Hepatocyte (in vitro differentiated cells): ENCODE measurements at places on chromosomes 4 and X. TPM values are rescaled to one million over a fixed set of nuclear protein-coding genes. Genes with fewer than 3 reads are reported as not detected.

Gene CSAG1
- total RNA-seq, result not detected in 2 replicates

Gene CCNI
- 212 and 222 TPM in 2 replicates for total RNA-seq

Gene ATP2B3
- total RNA-seq, result 0.12 TPM in 1 of 2 replicates, not detected in the other

Gene XPNPEP2
- 21.9 and 24.1 TPM in 2 replicates for total RNA-seq

Gene COL4A5
- total RNA-seq, result 95.0 and 99.0 TPM in 2 replicates

Gene PRKG2
- 16.6 and 17.4 TPM in 2 replicates for total RNA-seq

Gene DGAT2L6
- total RNA-seq, result not detected in 2 replicates

Gene UGT2B10
- total RNA-seq, result 21.6 and 31.0 TPM in 2 replicates

Gene SPANXC
- total RNA-seq, result not detected in 2 replicates

Gene FRMD7
- total RNA-seq, result not detected in 2 replicates

Gene CDKL2
- total RNA-seq, result 0.20 and 0.83 TPM in 2 replicates

Gene AMBN
- not detected in 2 replicates for total RNA-seq

Gene ZDHHC15
- 1.00 and 1.3 TPM in 2 replicates for total RNA-seq

Gene SSX3
- total RNA-seq, result not detected in 2 replicates

Gene SH2D1A
- not detected in 2 replicates for total RNA-seq

Gene RS1
- 0.43 TPM in 1 of 2 replicates, not detected in the other for total RNA-seq

Gene SLC26A1
- total RNA-seq, result 11.9 and 12.6 TPM in 2 replicates

Gene GLOD5
- total RNA-seq, result 2.4 TPM in 1 of 2 replicates, not detected in the other

Gene GUCY1B1
- 15.0 and 16.7 TPM in 2 replicates for total RNA-seq

Gene POU3F4
- 0.03 TPM in 1 of 2 replicates, not detected in the other for total RNA-seq

Gene ZCCHC18
- total RNA-seq, result 0.56 and 0.57 TPM in 2 replicates

Gene MAGEA8
- total RNA-seq, result not detected in 2 replicates

Gene ARMCX4
- total RNA-seq, result 5.0 and 8.3 TPM in 2 replicates

Gene CSN3
- total RNA-seq, result not detected in 2 replicates

Gene STOX2
- total RNA-seq, result 7.5 and 7.9 TPM in 2 replicates

Gene TCP11X2
- 0.13 and 0.72 TPM in 2 replicates for total RNA-seq

Gene CYSLTR1
- 0.43 and 0.44 TPM in 2 replicates for total RNA-seq

Gene ZNF157
- total RNA-seq, result 0.08 and 0.33 TPM in 2 replicates

Gene PARM1
- total RNA-seq, result 154 and 158 TPM in 2 replicates

Gene WDR19
- 27.5 and 30.3 TPM in 2 replicates for total RNA-seq

Gene MGAT4D
- not detected in 2 replicates for total RNA-seq
